ENCODE measurements at places on chromosomes 4 and X.

- DNase-seq: no peak
Observed at GRCh38 chrX:66191563-66191962, 27.5 kb downstream of the HEPH start.

DNA sequence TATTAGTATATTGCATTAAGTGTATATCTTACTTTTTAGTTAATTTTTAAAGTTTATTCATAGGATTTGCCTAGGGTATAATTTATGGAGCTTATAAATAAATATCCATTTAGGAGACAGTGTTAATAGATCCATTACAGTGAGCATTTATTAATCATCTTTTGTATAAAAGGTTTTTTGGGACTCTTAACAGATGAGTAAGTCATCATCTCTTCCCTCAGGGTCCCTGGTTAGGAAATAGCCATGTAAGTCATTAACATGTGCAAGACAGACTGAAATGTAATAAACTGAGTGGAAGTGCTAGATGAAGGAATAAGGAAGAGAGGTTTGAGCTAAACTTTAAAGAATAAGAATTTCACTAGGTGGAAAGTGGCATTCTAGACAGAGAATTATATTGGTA, 69.2 kb downstream of the PAQR3 start:
- no peak for DNase-seq

GRCh38 chrX:133749951-133750350, 235.4 kb downstream of the GPC3 start:
- no peak for DNase-seq

- DNase-seq: no peak
Observed at GRCh38 chrX:65644621-65645289, 22.7 kb upstream of the MSN start.

GRCh38 chr4:88616275-88617150, 24.2 kb downstream of the HERC3 start:
- no peak for DNase-seq

- DNase-seq: no peak
Observed at GRCh38 chr4:86160426-86160825, 199.4 kb downstream of the MAPK10 start.

DNA sequence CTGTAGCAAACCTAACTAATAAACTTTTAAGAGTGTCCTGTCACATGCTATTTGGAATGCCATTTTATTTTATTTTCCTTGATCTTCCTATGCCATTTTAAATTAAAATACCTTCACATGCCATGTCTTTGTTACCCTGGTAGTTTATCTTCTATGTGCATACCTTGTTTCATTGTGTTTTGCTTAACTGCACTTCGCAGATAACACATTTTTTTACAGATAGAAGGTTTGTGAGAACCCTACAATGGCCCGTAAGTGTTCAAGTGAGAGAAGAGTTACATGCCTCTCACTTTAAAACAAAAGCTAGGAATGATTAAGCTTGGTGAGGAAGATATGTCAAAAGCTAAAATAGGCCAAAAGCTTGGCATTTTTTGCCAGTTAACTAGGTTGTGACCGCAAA, 744.1 kb downstream of the STIM2 start:
- no peak for DNase-seq

DNA sequence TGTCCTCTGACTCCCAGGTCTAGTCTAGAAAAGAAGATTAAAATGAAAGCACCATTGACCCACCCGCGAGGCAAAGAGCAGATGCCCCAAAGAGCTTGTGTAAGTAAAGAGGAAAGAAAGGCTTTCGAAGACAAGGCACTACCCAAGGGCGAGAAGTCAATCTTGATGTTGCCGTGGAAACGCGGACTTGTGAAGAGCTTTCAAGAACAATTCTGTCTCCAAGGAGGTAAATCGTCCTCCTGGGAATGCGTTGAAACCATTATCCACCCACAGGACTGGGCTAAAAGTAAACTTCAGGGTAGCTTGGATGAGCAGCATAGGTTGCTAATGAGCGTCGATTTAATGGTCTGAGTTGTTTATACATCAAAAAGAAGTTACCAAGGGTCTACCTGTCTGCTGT, 189.3 kb downstream of the DHRSX start:
- no peak for DNase-seq

DNA sequence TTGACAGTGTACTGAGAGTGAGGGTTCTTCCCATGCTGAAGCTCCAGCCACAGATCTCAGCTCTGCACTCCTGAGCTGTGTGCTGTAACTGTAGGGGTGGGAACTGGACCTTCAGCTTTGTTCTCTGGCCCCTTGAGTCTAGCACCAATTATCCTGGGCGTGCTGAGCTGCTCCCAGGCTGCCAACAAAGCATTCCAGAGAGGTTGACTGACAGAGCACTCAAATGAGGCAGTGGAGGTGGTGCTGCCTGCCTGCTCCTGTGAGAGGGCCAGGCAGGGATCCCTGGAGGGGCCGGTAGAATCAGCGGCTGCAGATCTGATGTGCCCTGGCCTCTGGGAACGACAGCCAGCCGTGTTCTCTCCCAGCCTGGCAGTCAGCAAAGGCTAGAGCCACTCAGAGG, 375.7 kb upstream of the AADAT start:
- DNase-seq: no peak

GRCh38 chr4:153520801-153521329, 54.7 kb downstream of the TMEM131L start:
- no peak for DNase-seq

DNA sequence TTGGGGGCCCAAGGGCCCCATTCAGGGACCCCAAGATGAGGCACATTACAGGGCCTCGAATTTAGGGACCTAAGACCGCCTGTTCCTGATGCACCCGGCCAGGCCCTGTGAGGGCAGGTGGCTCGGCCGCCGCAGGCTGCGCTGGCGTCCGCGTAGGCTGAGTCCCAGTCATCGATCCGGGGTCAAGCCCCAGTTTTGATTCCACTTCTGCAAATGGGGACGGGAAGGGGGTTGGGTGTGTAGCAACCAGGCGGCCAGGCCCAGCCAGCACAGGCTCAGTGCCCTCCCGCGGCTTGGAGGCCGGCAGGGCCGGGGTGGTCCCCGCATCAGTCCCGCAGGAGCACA, 327 bp downstream of the PNPLA4 start:
- DNase-seq: no peak

- no peak for DNase-seq
Observed at GRCh38 chr4:71732066-71732465, 51.8 kb downstream of the GC start.

All from SIG-M5 (cell line).